Natural killer cell (primary cell): ENCODE measurements at places on chromosomes 3 and 15. TPM values are rescaled to one million over a fixed set of nuclear protein-coding genes. Genes with fewer than 3 reads are reported as not detected.

DNA sequence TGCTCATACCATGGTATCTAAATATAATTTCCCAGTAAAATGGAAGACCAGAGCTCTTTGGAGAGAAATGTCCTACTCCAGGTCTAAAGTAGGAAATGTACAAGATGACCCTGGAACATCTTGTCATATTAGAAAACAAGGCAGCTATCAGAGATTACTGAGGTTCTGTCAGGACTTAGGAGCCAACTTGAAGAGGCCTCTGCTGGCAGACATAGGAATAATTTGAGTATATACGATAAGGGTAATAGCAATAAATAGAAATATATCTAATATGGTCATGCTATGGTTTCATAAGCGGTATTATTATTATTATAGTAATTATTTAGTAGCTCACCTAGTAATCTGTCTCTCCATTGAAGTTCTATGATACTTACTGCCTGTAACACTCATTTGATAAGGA is 224.2 kb downstream of the SOX2 start:
- H3K27me3 ChIP-seq: no peaks in the 10 kb centered on the region
- H3K27ac ChIP-seq: no peak overlapping the region
- DNase-seq: no peak
- no peak overlapping the region for H3K4me3 ChIP-seq

- H3K27ac ChIP-seq: no peak overlapping the region
- no peak overlapping the region for H3K4me3 ChIP-seq
- DNase-seq: no peak
- H3K4me1 ChIP-seq: no peaks in the 10 kb centered on the region
Observed at GRCh38 chr15:94453227-94453988, 222.0 kb downstream of the MCTP2 start.

DNA sequence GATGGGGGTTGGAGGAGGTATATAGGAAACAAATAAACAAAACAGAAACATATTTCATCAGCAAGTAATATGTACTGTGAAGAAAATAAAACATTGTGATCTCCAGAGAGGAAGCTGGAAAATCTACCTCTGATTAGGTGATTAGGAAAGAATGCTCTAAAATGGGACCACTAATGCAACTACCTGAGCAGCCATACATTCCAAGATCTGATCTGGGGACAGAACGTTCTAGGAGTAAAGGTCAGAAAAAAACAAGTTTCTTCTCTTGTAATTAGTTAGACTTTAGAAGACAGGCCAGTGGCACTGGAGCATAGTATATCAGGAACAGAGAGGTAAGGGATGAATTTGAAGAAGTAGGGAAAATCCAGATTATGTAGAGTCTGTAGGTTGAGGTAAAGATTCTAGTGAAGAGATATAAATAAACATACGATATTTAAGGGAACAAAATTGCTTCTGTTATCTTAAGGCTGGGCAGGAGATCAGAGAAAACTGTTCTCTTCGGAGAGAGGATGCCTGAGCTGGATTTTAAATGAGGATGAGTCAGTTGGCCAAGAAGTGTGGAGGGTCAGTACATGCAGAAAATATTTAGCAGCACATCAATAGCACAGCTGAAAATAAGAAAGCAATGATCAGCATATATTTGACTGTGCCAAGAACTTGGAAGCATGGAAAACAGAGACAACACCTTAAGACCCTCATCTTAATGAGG is 429.5 kb downstream of the NLGN1 start:
- no peaks in the 10 kb centered on the region for H3K36me3 ChIP-seq
- no peaks in the 10 kb centered on the region for H3K4me1 ChIP-seq
- H3K27me3 ChIP-seq: no peaks in the 10 kb centered on the region
- no peak overlapping the region for H3K27ac ChIP-seq
- H3K4me3 ChIP-seq: no peak overlapping the region
- no peak for DNase-seq

GRCh38 chr3:111828530-111828929 is 30.5 kb upstream of the PHLDB2 start:
- no peak for DNase-seq
- H3K27me3 ChIP-seq: no peaks in the 10 kb centered on the region
- no peak overlapping the region for H3K4me3 ChIP-seq
- no peak overlapping the region for H3K27ac ChIP-seq
- H3K4me1 ChIP-seq: peaks cover 4% of the 10 kb centered on the region

Gene CFAP92
- 0.26 TPM for total RNA-seq

- peak; percentile 47 for DNase-seq
- peaks cover 90% of the 10 kb centered on the region for H3K4me1 ChIP-seq
- H3K36me3 ChIP-seq: peaks cover 23% of the 10 kb centered on the region
- H3K27ac ChIP-seq: no peak within 1 kb of the TSS
Observed at GRCh38 chr3:50345586-50346234, at the start of gene ZMYND10. TSS of gene ZMYND10 (minus strand) at chr3:50345732. CDS start at chr3:50345579, 153 bp downstream.

DNA sequence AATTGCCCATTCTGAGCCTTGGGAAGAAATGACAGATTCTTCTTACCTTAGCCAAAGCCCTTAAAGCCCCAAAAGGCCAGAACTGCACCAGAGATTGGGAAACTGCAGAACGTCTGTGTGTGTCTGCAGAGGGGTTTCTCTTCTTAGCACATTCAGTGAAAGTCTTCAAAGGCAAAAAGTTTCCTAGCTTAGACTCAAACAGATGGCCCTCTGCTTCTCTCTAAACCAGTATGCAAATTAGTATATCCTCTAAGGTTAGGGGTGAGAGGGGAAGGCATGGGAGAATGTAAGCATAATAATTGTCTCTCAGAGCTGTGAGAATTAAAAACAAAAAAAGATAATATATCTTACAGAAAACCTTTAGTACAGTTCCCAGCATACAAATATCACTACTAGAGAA is 334.0 kb upstream of the MCTP2 start:
- DNase-seq: no peak
- no peak overlapping the region for H3K27ac ChIP-seq
- H3K4me1 ChIP-seq: no peaks in the 10 kb centered on the region
- H3K36me3 ChIP-seq: no peaks in the 10 kb centered on the region

GRCh38 chr3:15681668-15682067 is 80.1 kb downstream of the BTD start:
- H3K27me3 ChIP-seq: no peaks in the 10 kb centered on the region
- H3K27ac ChIP-seq: no peak overlapping the region
- H3K4me1 ChIP-seq: no peaks in the 10 kb centered on the region
- H3K4me3 ChIP-seq: no peak overlapping the region

Gene MBNL1
- total RNA-seq: 607 TPM

Gene SH3GL3
- total RNA-seq: not detected

DNA sequence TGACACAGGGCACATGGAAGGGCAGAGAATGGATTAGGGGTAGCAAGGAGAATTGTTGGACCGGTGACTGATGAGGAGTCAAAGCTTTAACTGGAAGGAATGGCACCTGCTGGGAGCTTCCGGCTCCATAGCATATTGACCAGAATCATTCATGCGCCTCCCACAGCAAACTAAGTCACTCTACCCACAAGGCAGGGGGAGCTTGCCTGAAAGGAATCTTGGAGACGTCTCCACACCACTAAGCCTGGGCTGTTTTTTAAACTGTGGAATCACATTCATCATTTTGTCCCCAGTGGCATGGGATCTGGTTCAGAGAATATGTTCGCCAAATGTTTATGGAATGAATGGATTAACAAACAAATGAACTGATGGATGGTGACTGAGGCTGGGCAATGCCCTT is 57.0 kb upstream of the ITGA11 start:
- H3K36me3 ChIP-seq: no peaks in the 10 kb centered on the region
- H3K27ac ChIP-seq: no peak overlapping the region
- no peaks in the 10 kb centered on the region for H3K27me3 ChIP-seq
- no peak for DNase-seq
- H3K4me3 ChIP-seq: no peak overlapping the region

DNA sequence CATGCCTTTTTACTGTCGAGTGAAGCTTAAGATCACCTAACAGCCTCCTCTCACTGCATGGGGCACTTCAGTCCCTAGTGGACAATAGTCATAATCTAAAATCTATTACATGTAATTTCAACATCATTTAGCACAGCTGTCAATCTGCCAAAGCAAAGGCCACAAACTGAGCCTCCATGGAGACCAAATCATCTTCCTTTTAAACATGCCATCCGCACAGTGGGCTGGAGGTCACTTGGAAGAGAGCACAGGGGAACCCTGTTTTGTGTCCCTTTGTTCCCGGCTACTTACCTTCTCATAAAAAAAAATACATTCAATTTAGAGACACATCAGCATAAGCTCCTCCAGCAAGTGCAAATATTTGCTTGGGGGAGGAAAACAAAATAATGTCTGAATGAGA is 167.3 kb downstream of the SQOR start:
- no peaks in the 10 kb centered on the region for H3K36me3 ChIP-seq
- H3K27me3 ChIP-seq: no peaks in the 10 kb centered on the region
- H3K27ac ChIP-seq: no peak overlapping the region
- no peak overlapping the region for H3K4me3 ChIP-seq

GRCh38 chr3:126036056-126036549 is 47.8 kb downstream of the SLC41A3 start:
- no peak overlapping the region for H3K27ac ChIP-seq
- no peak for DNase-seq
- H3K4me1 ChIP-seq: no peaks in the 10 kb centered on the region

DNA sequence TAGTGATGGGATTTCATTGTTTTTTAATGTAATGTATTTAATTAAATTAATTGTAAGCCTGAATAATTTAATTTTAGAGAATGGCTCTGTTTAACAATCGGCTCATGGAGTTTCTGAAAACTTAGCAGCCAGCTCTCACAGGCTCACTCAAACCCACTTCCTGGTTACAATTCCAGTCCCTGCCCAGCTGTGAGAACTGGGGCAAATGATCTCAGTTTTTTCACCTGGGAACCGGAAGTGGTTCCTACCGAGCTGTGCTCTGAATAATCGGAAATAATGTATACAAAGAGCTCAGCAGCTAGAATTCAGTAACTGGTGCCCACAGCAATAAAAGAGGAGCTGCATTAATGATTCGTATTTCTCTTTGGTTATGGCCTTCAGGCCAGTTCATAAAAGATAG is 244.3 kb upstream of the MCTP2 start:
- no peaks in the 10 kb centered on the region for H3K36me3 ChIP-seq
- H3K4me1 ChIP-seq: peaks cover 29% of the 10 kb centered on the region
- peak overlapping the region; percentile 74 for H3K27ac ChIP-seq
- no peak overlapping the region for H3K4me3 ChIP-seq
- peak; percentile 72 for DNase-seq

Gene KNG1
- total RNA-seq: not detected

DNA sequence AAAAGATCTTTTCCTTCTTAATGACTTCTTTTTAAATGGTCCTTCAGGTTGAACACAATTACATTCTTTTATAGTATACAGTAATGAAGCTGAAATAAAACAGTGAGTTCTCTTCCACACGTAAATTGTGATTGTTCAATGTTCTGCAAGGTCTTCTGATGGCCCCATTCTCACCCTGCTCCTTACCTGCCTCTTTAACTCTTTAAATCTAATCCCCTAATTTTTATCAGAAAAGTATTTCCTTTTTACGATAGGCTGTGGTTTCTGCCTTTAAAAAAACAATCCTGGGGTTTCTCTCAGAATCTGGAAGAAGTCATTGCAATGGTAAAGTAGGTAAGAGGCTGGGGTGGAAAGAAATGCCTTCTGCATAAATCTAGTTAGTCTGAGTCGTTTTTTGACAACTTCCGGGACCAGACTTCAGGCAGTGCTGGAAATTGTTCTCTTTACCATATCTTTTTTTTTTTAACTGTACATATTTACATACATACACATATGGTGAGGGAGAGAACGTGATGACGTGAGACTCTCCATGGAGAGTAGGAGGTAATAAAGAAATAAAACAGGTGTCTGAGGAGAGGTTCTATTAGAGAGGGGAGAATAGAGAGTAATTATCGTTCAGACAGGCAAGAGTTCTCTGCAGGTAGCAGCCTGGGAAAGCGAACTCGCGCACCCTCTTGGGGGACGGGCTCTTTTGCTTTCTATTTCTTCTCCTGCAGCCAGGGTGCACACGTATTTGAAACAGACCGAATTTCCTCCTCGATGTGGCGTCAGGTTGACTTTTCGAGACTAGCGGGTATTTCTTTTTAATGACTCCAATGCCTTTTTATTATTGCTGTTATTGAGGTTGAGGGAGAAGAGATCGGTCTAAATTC is at the start of gene SIDT1:
SIDT1 (plus strand) TSS at position 730 of the 872 bp plus-strand sequence. CDS start 467 bp downstream, outside the sequence.
- peaks cover 30% of the 10 kb centered on the region for H3K4me1 ChIP-seq
- peak within 1 kb of the TSS; percentile 95 for H3K27ac ChIP-seq
- H3K36me3 ChIP-seq: no peaks in the 10 kb centered on the region
- no peaks in the 10 kb centered on the region for H3K27me3 ChIP-seq
- DNase-seq: peak; percentile 89

- no peak overlapping the region for H3K27ac ChIP-seq
- no peaks in the 10 kb centered on the region for H3K36me3 ChIP-seq
- H3K27me3 ChIP-seq: no peaks in the 10 kb centered on the region
- no peak for DNase-seq
Observed at GRCh38 chr3:170524073-170524472, 61.8 kb downstream of the SLC7A14 start.

GRCh38 chr15:73683257-73683776 is 866 bp upstream of the CD276 start:
- no peak overlapping the region for H3K27ac ChIP-seq
- H3K4me3 ChIP-seq: no peak overlapping the region
- DNase-seq: no peak
- no peaks in the 10 kb centered on the region for H3K36me3 ChIP-seq
- peaks cover 12% of the 10 kb centered on the region for H3K4me1 ChIP-seq

- H3K27ac ChIP-seq: no peak overlapping the region
- no peak overlapping the region for H3K4me3 ChIP-seq
- no peaks in the 10 kb centered on the region for H3K27me3 ChIP-seq
- H3K4me1 ChIP-seq: peaks cover 8% of the 10 kb centered on the region
- peaks cover 18% of the 10 kb centered on the region for H3K36me3 ChIP-seq
- DNase-seq: no peak
Observed at GRCh38 chr3:73007992-73008712, 11.5 kb downstream of the PPP4R2 start.

Gene PDZRN3
- total RNA-seq: not detected

Gene MYO1E
- total RNA-seq: 22.7 TPM

Gene OIP5
- not detected for total RNA-seq

- no peaks in the 10 kb centered on the region for H3K27me3 ChIP-seq
- no peaks in the 10 kb centered on the region for H3K36me3 ChIP-seq
- H3K4me3 ChIP-seq: no peak overlapping the region
- H3K4me1 ChIP-seq: no peaks in the 10 kb centered on the region
- no peak for DNase-seq
- H3K27ac ChIP-seq: peak overlapping the region; percentile 23
Observed at GRCh38 chr3:99895703-99896441, 78.2 kb downstream of the CMSS1 start.

- no peak overlapping the region for H3K4me3 ChIP-seq
- no peak for DNase-seq
- no peaks in the 10 kb centered on the region for H3K36me3 ChIP-seq
- peaks cover 17% of the 10 kb centered on the region for H3K4me1 ChIP-seq
- H3K27ac ChIP-seq: no peak overlapping the region
Observed at GRCh38 chr3:31546162-31546561, 13.4 kb downstream of the STT3B start.

Gene RTP4
- total RNA-seq: 4.2 TPM

DNA sequence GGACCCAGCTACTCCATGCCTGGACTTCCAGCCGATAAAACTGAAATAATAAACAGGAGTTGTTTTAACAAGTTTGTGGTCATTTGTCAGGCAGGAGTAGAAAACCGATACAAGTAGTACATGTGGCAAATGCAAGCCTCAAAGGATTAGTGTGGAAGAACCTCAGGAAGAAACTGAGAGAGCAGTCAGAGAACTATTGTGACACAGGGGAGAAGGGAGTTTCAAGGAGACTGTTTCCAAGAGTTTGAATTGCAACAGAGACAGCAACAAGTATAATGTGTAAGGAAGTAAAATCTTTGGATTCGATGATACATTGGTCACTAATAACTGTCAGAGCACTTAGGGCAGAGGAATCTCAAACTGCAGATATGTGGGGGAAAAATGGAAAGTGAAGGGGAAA is 450.6 kb upstream of the ARHGEF26 start:
- H3K4me3 ChIP-seq: no peak overlapping the region
- H3K36me3 ChIP-seq: no peaks in the 10 kb centered on the region
- DNase-seq: no peak
- no peaks in the 10 kb centered on the region for H3K27me3 ChIP-seq
- H3K27ac ChIP-seq: no peak overlapping the region
